Stimulated activated memory B cell treated with anti-CD40 and anti-IgM and Interleukin-4, amounts not matched to agents 10 μg/mL and 1 μg/mL and 100 μg/mL, for 72 hours (primary cell): ENCODE measurements at places on chromosomes 12 and 14.
A peak's percentile ranks its signal among the peaks of the same experiment; 100 is the strongest.

GRCh38 chr14:97390096-97390724 is 593.0 kb downstream of the VRK1 start:
- no peak for ATAC-seq

DNA sequence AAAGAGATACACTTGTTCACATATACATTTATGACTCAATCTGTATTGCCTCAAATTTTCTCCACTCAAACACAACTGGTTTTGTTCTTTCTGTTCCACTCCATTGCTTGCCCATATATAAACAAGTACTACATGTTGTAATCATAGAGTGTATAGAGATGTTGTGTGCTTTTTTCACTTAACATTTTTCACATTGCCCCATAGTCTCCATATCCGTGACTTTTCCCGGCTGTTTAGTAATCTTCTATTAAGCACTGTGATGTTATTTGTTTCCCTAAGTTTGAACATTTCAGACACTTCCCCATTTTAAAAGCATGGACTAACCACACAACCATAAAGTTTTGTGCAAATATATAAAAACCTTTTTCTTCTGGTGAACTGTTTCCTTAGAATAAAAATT is 45.5 kb upstream of the PTPRR start:
- ATAC-seq: no peak

GRCh38 chr14:24079491-24080141 is 8.3 kb downstream of the CPNE6 start:
- ATAC-seq: no peak

DNA sequence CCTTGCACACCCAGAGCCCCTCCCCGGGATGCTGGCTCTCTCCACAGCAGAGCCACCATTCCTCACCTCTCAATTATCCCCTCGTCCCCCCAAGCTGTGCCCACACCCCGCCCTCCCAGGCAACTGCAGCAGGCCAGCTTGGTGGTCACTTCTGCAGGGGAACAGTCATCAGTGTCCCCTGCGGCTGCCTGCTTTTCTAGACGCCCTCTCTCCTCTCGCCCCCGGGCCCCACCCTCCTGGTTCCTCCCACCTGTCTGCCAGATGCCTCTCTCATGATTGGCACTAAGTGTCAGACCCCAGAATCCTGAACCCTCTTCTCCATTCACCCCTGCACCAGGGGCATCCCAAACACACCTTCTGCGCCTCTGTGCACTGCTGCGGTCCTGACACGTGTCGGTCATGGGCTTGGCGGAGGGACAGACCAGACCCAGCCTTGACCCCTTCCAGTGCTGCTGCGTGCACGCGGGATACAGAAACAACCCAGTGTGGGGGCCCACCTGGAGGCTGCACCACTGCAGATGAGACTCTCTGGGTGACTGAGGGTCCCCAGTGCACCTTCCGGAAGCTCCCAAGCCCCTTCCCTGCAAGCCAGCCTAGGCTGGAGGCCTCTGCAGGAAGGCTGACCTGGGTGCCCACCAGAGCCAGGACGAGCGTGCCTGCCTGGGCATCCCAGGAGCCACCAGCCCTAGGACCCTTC is 99.5 kb downstream of the SETD3 start:
- peak; percentile 18 for ATAC-seq

DNA sequence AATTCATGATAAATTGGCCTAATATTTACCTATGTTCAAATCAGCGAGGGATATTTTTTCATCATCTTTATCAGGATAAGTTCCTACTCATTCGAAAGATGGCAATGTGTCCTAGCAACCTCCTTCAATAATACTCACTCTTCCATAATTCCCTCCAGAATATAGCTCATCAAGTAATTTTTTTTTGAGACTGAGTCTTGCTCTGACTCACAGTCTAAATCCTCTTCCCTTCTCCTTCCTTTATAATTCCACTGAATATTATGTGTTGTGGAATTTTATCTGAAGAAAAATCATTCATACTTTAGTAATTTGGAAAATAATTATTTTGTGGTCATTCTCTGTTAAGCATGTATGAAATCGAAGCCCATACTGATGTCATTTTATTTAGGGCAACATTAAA is 663.8 kb downstream of the FLRT2 start:
- ATAC-seq: no peak

DNA sequence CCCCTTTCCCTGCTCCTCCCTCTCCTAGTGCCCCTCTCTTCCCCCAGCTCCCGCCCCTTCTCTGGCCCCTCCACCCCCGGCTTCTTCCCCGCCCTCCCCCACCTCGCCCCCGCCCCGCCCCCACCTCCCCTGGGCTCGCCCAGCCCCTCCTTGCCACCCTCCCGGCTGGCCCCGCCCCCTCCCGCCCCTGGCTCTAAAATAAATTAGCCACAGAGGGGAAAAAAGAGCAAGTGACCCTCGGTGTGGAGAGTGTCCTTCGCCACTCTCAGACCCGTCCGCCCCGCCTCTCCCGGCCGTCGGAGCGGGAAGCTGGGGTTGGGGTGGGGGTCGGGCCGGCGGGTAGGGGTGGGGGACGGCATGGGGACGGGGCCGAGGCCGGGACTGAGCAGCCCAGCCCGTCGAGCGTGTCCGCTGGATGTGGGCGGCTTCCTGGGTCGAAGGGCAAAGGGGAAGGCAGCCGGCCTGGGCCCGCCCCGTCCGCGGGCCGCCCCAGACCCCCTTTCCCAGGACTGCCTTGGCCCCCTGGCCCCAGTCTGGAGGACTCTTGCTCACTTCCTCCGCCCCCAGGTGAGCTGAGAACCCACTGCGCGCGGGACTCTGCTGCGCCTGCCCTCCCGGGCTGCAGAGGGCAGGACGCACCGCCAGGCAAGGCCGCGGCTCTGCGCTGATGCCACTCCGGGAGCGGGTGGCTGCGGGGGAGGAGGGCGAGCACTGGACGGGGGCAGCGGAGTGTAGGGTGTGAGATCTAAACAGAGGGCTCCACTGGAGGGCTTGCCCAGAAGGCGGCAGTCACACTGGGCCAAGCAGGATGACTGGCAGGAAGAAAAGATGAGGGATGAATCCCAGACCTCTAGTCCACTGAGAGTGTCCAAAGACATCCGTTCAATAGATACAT is 570 bp upstream of the FIGNL2 start:
- ATAC-seq: no peak

DNA sequence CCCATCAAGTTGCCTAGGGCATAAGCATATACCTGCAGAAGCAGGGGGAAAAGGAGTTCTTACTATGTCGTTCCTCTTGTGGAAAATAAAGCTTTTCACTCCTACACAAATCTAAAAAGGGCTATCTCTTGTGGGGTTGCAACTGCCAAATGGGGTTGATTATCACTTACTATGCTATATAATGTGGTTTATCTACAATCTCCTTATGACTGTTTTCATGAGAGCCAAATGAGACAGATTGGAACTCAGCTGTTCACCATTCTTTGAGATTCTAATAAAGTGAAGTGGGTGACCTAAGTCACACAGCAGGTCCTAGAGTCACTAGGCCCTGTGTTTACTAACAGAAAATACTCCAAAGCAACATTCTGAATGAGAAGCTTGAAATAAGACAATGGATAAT is 47.7 kb downstream of the CIT start:
- no peak for ATAC-seq

DNA sequence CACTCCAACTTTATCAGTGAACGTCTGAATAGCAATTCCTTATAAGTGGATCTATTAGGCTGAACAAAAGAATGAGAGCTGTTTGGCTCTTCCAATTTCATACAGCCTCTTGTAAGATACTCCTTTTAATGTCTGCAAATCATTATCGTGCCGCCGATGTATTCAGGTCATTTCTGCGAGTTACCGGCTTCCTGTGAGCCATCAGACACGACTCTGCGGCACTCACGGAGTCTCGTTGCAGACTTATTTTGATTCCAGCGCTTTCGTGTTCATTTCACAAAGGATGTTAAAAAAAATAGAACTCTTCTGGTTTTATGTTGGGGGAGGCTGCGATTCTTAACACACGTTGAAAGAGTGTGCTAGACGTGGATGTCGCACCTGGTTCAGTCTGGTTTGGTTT is 106.6 kb downstream of the GLT1D1 start:
- ATAC-seq: no peak

DNA sequence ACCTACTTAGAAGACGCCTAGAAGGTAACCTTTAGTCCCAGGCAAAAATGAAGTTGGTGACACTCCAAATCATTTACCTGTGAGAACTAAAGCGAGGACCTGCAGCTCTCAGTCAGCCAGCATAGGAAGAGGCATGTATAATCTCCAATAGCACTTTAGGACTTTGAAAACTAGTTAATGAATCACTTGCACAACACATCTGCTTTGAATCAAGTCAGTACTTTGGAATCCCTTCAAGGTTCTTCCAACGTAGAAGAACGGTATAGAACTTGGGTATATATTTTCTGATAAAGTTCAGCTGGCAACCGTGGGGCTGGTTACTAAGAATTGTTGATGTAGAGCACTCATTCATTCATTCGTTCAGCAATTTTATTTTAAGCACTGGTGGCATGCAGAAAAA is 251.9 kb downstream of the TMEM132D start:
- ATAC-seq: no peak

GRCh38 chr12:17358835-17359234 is 731.2 kb downstream of the RERGL start:
- ATAC-seq: no peak

DNA sequence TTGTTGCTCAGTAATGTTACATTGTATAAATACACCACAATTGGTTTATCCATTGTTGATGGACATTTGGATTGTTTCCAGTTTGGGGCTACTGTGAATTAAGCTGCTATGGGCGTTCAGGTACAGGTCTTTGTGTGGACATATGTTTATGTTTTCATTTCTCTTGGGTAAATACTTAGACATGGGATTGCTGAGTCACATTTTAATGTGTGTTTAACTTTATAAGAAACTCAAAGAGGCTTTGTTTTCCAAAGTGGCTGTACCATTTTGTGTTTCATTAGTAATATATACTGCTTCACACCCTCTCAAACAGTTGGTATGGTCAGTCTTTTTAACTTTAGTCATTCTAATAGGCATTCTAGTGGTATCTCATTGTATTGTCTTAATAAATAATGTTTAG is 225.0 kb downstream of the SPTSSA start:
- ATAC-seq: no peak

- no peak for ATAC-seq
Measured at GRCh38 chr12:49924628-49925246, 21.0 kb upstream of the FAIM2 start.

GRCh38 chr14:104521816-104522745 is 57.5 kb upstream of the C14orf180 start:
- ATAC-seq: no peak

- ATAC-seq: no peak
Measured at GRCh38 chr12:117738233-117738632, 230.6 kb downstream of the KSR2 start.

DNA sequence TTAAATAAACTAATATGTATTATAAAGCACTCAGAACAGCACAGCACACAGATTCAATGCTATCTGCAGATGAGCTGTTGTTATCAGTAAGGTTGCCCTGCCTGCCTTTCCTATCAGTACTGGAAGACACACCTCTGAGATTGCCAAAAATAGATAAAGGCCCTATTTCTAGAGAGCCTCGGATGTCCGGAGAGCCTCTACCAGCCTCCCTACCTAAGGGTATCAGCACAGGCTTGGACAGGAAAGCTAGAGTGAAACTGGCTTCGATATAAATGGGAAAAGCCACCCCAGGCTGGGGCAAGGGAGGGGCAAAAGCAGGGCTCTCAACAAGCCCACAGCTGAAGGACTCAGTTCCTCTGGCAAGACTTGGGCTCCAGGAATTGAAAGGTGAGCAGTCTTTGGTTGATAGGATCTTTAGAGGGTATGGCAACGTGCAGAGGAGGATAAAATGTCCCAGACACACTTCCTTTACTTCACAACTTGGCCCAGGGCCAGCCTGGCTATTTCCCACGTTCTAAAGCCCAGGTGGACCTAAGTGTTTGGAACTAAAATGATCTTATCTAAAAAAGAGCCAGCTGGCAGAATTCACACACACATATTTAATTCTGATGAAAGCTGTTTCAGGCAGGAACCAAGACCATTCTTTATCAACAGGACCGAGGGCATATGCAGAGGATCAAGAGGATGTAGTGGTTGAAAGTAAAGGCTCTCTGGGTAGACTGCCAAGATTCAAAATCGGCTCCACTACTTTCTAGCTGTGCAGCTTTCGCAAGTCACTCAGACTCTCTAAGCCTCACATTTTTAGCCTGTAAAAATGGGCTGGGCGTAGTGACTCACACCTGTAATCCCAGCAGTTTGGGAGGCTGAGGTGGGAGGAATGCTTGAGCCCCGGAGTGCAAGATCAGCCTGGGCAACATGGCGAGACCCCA is 37.8 kb upstream of the ITPR2 start:
- no peak for ATAC-seq

DNA sequence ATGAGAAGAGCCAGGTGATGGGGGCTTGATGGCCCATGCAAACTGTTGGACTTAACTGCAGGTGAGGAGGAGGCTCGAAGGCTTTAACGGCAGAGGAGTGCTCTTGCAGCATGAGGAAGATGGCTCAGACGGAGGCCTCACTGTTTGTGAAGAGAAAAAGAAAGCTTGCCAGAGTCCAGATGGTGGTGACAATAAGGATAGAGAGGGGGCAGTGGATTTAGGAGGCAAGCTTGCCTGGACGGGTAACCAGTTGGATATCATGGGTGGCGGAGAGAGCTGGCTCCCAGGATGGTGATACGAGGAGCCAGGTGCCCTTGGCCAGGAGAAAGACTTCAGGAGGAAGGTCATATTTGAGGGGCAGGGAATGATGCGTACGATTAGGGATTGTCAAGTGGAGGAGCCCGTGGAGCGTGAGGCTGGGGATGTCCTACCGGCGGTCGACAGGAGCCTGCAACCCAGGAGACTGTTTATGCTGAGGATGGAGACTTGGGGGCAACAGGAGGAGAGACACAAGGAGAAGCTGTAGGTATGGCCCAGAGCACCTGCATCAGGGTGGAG is 71.8 kb downstream of the CACNA1C start:
- no peak for ATAC-seq

GRCh38 chr12:52525661-52526499 is 5.7 kb upstream of the KRT5 start:
- ATAC-seq: no peak

GRCh38 chr12:57332646-57333312 is 81.8 kb upstream of the STAC3 start:
- ATAC-seq: no peak

GRCh38 chr14:65153101-65153500 is 50.8 kb upstream of the MAX start:
- ATAC-seq: no peak

DNA sequence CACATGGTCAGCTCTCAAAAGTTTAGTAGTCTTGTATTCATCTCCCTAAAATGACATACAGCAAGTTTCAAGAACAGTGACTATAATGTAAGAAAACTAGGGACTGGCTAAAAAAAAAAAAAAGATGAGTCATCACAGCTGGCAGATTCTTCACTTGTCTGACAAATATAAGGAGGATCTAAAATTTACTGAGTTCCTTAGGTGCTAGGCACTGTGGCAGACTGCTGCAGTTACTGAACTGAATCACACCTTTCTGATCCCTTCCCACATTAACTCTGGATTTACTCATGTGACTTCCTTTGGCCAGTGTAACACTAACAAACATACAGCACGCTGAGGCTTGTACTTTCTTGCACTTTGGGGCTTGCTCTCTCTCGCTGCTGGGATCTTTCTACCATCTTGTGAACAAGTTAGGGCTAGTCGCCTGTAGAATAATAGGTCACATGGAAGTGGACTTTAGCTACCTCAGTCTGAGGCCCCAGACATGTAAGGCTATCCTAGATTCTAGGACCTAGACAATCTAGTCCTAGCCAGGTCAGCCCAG is 32.1 kb downstream of the BAZ1A start:
- no peak for ATAC-seq
